ENCODE measurements at places on chromosomes 3 and 15. TPM values are rescaled to one million over a fixed set of nuclear protein-coding genes. Genes with fewer than 3 reads are reported as not detected.
A peak's percentile ranks its signal among the peaks of the same experiment; 100 is the strongest.

TGM5 gene
- not detected for total RNA-seq

SLC27A2 gene
- 0.24 TPM for total RNA-seq

- DNase-seq = no peak
Measured at GRCh38 chr15:92226020-92226612, 167.6 kb upstream of the ST8SIA2 start.

DNA sequence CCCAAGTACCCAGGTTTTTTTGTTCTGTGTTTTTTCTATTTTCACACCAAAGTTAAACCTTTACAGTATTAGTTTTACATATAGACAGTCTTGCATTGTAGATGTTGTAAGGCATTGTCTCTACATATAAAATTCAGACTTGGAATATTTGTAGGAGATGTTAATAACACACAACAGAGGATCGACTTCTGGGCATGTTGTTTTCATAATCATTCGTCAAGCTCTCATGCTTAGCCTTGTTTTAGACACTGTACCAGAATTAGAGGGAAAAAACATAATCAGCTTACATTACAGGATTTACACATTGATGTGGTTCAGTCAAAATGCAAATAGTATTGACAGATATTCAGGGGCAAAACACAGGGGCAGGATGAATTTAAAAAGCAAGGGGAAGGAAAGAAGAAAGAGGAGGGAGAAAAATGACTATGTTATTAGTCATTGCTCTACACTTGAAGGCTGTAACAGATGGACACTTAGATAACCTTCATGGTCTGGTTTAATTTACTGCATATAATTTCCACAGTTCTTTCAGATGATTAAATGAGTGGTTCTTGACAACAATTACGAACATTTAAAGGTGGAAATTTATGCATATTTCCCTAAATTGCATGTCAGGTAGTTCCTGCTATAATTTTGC lies 7.5 kb downstream of the CMSS1 start:
- no peak for DNase-seq

DNA sequence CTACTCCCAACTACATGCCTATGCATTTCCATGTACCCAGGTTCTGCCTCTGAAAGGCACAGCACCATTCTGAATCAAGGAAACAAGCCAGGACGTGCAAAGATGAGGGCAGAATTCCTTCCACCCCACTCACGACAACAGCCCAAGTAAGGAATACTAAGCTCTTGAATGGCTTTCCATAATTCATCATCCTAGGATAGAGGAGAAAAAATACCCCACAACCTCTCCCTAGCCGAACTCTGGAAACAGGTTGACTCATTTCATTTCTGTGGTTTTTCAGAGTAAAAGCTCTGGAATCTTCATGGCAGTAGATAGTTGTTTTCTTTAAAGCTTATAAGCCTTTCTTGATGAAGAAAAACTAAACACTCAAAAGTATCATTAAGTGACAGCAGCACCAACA lies 77.8 kb downstream of the PDZRN3 start:
- DNase-seq = no peak

DNA sequence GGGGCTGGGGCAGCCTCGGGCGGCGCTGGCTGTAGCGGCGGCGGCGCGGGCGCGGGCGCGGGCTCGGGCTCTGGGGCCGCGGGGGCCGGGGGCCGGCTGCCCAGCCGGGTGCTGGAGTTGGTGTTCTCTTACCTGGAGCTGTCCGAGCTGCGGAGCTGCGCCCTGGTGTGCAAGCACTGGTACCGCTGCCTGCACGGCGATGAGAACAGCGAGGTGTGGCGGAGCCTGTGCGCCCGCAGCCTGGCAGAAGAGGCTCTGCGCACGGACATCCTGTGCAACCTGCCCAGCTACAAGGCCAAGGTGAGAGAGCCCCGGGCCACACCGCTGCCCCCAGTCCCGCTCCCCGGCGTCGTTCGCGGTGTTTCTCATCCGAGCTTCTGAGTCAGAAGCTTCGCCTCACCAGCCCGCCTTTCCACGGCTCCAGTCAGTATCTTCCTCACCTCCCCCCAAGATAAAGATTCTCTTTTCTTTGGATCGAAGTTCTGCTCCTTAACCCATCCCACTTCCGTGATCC lies 600 bp downstream of the FBXO45 start:
- DNase-seq = peak; percentile 56

DNA sequence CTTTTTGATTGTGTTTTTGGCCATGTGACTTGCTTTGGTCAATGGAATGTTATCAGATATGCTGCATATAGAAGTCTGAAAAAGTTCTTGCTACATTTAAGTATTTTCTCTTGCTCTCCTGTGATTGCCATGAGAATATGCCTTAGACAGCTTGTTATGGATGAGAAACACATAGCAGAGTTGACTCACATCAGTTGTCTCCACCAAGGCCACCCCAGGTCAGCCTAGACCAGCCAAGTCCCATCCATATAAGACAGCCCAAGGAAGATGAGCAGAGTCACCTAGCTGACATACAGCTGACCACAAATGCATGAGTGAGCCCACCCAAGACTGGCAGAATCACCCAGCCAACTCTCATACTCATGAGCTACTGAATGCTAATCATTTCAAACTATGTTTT lies 153.0 kb downstream of the THRB start:
- no peak for DNase-seq

DNA sequence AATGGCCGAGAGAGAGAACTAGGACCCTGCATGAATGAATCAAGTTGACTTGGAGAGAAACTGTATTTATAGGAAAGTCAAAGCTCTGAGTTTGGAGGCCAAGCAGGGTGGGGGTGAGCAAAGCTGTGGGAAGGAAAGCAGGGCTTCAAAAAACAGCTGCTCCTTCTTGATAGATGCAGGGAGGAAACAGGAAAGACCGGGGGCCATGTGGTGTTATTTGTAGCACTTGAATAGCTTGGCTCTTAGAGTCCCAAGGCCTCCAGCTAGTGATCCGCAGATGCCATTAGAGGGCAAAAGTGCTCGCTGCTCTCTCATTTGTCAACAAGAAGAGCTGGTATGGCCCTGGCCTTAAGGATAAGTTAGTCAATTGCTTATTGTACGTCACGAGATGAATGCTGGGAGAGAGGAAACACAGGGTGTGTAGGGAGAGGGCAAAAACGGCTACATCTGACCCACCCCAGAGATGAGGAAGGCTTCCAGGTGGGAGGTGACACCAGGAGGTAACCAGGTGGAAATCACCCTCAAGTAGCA lies at the start of gene ALG1L2:
ALG1L2 (plus strand) TSS at position 481 of the 531 bp plus-strand sequence. CDS start 186 bp downstream, outside the sequence.
- no peak for DNase-seq

DNA sequence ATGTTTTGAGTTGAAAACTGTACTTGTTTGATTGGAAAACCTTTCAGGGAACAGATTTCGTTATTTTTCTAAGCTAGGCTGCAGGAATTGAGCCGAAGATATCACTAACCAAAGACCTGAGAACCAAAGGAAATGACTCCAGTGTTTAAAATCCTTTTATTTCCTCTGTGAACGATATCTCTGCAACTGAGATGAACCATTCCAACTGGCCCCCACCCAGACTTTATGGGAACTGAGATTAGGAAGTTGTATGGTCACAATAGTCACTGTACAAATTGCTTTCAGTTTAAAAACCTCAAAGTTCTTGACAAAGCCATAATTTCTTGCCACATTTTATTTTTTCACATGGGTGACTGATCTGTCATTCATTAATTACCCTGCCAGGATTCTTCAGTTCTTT lies 232.4 kb downstream of the RBMS3 start:
- peak; percentile 42 for DNase-seq

DNA sequence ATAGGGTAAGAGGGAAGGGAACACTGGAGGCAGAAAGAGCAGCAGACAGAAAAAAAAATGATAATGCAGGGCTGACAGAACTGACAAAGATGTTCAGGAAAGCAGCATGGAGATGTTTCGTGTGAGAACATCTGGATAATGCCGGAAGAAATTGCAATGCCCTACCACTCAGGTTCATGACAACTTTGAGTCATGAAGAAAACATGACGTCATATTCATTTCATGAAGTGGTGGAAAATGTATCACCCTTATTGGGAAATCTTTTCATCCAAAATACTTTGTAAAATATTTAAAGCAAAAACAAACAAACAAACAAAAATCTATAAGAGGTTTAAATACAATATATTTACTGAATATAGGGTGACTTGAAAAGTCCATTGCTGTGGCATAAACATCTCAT lies 305.4 kb upstream of the IGF1R start:
- DNase-seq = no peak

Data from Right ventricle myocardium superior (tissue), 1 donor.